Daoy (cell line): ENCODE measurements at places on chromosomes 4 and X.
A peak's percentile ranks its signal among the peaks of the same experiment; 100 is the strongest.

DNA sequence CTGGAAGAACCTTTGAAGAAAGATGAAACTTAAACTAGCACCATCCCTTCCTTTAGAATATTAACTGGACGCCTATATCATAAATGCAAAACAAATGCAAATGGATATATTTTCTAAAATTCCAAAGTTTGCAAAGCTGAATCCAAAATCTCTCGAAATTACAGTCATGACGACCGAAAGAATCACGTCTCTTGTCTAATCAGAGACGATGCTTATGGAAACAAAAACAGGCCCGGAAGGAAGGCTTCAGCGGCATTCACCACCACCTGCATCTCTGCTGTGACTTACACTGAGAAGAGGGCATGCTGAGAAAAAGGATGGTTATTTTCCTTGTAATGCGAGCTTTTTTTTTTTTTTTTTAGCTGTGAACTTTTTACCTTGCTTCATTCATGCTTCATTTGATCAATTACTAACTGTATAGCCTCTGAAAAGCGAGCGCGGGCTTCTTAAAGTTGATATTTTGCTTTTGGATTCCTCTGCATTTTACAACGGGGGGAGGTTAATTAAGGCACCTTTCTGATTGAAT lies 209.3 kb downstream of the SOWAHB start:
- peak; percentile 13 for DNase-seq

DNA sequence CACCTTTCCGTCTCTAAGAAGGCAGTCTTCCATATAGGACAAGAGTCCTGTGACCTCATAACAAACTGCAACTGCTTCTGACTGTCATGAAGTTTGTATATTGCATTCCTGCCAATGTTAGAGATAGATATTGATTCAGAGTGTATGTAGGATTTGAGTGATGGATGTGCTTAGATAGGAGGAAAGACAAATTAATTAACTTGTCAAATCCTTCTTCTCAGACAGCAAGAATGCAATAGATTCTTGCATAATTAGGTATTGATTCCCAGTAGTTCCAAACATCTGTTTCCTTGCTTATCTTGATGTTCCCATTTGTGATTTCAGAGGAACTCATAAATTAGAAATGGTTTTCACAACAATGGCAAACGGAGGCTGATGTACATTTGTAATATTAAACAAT lies 555.3 kb downstream of the TRAM1L1 start:
- no peak for DNase-seq

GRCh38 chrX:103503163-103503852 lies 16.0 kb downstream of the RAB40A start:
- peak; percentile 10 for DNase-seq

DNA sequence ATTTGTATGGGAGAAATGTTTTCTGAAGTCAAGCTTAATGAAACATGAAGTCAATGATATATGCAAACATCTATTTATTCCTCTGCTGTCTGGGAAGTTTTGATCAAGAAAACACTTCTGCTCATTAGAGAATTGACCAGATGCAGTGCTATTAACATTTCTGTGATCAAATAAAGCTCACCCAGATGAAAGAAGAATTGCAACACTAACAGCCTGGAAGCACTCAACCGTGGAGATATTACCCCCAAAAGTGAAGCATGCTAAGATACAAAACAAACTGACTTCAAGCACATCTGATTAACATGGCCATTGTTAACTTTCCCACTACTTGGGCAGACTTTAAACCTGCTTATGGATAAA lies 73.7 kb upstream of the GUCY1A1 start:
- no peak for DNase-seq

- no peak for DNase-seq
These were observed 89.5 kb upstream of the CITED1 start for GRCh38 chrX:72395237-72395636.

- no peak for DNase-seq
These were observed 37.8 kb downstream of the NELFA start for GRCh38 chr4:1970926-1971325.

- DNase-seq, result no peak
These were observed 54.7 kb downstream of the CD38 start for GRCh38 chr4:15832523-15833451.

GRCh38 chrX:38151441-38151840 lies 69.2 kb downstream of the SRPX start:
- DNase-seq, result peak; percentile 29

- DNase-seq, result no peak
These were observed 132.7 kb downstream of the GATB start for GRCh38 chr4:151628001-151628608.

DNA sequence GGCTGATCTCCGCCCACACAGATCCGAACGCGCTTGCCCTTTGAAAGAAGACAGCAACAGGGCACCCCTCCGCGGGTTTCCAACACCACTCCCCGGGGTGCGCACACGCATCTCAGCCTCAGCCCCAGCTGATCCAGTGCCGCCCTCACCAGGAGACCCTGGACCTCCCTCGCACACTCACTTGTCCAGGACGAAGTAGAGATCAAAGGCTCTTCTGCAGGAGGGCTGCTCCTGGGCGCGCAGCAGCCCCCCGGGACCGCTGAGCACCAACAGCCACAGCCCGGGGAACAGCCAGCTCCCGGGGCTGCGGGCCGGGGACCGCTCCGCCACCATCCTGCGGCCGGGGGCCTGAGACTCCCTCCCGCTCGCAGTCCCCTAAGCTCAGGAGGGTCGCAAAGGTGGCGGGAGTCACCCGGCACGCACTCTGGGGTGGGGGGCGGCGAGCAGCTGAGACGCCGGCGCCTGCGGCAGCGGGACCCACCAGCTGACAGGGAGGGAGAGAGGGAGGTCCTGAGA lies 743 bp downstream of the ANTXR2 start:
- peak; percentile 23 for DNase-seq
